ENCODE measurements at places on chromosomes 12 and 14.
A peak's percentile ranks its signal among the peaks of the same experiment; 100 is the strongest.

DNA sequence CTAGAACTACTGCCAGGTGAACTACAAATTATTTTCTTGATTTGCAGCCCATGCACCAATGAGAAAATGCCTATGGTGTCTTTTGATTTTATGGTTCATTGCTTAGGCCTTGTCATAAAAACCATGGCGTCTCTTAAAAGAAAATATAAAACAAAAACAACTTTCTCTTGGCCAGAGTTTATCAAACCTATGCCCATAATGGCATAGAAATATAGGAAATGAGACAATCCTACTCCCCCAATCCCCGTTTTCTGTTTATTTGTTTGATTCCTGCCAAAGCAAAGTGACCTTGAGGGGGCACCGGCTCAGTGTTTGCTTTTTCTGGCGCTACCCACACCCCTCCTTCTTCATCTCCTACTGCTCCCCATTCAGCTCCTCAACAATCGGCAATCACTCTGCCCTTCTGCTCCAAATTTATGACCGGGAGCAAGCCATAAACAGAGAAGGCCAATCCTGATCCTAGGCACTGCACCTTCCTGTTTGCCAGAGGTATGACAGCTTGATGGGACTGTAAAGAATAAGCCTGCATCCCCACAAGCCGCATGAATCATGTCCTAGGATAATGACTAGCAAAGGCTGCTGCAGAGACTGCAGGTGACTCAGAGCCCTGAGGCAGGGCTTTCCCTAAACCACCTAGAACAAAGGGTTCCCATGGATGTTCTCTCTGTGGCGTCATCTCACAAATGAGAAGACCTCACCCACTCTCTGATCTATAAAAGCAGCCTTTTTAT lies 874.9 kb downstream of the NRXN3 start:
- DNase-seq: peak; percentile 94

DNA sequence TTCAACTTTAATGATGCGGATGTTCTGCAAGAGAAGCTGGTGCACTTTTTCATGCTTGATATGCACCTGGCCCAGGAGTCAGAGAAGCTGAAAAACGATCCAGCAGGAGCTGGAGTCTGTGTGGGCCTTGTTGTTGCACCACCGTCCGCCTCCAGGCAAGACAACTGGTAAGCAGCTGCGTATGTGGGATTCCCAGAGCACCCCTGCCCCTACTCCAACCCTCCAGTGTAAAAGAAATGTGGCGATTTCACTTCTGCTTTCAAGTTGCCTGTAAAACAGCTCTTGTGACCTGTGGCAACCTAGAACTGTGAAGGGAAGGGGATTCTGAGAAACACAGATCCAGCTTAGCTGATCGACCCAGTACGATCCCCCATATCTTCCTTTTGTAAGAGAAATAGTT lies 154.1 kb upstream of the PELI2 start:
- DNase-seq: no peak

- no peak for DNase-seq
These were observed 13.2 kb downstream of the TAOK3 start for GRCh38 chr12:118359541-118359915.

GRCh38 chr14:100789460-100790417 lies 36.2 kb upstream of the MEG3 start:
- no peak for DNase-seq

DNA sequence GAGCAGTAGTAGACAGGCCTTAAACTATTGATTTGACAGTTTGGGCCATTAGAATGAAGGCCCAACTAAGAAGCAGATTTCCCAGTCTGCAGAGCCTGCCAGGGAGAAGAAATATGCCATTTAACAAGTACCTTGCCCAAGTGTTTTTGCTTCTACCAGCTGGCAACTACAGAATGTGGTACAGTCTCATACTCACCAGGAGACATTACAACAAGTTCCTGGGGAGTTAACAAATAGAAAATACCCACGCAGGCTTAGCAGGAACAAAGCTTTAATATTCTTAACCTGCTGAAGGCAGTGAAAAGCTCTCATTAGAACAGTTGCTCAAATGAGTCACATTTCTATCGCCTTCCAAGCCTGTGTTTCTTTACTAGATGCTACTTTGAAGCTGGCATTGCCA lies 241.0 kb downstream of the TMEM117 start:
- DNase-seq: no peak

DNA sequence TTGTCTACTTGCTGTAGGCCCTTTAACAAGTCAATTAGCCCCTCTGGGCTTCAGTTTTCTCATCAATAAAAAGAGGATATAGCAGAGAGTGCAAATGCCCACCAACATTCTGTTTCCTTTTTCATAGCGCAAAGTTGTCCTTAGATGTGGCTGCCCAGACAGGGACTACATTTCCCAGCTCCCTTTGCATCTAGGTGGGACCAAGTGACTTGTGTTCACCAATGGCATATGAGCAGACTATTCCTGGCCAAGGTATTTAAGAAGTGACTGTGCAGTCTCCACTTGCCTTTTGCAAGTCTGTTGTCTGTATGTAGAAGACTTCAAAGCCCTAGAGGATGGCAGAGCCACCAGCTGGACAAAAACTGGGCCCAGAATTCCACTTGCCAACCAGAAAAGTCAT lies 59.7 kb downstream of the DAO start:
- DNase-seq: peak; percentile 36

DNA sequence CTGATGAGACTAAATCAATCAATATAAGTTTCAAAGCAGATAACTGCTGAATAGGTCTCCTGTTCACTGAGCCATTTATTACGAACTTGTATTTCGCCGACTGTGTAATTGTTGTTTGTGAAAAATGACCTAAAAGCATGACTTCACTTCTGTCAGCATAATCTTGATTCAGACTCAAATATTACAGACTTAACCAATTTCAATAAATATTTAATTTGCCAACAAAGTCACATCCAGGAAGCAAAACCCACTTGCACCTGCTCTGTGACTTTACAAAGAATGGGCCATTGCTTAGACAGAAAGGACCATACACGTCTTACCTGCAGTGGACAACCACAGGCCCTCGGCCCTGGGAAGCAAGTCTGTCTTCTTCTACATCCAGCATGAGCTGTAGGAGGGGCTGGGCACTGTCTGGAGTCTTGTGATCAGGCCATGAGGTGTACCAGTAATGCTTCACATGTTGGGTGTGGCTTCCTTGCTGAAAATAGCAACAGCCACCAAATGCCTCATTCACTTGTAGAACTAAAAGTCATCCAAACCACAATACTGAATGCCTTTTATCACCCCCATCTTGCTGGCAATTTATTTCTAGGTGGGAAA lies 23.5 kb upstream of the PTPRB start:
- DNase-seq: peak; percentile 81

DNA sequence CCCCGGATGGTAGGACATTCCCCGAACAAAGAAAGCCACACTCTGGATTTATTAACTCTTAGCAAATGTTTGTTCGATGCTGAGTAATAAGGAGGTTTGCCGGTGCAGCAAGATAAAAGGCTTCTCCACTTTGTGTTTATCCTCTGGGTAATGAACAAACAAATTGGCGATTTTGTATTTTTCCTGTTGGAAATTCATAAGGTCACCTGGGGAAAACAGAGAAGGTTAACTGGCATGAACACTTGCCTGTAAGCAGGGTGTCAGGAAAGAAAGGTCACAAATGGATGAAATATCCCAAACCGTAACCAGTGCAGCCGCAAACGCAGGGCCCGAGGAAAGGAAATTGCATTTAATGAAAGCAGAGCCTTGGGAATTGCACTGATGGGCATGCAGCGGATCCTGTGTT lies 132.8 kb downstream of the RMST start:
- DNase-seq: no peak

- no peak for DNase-seq
These were observed 68.0 kb downstream of the KIF26A start for GRCh38 chr14:104206281-104206904.

DNA sequence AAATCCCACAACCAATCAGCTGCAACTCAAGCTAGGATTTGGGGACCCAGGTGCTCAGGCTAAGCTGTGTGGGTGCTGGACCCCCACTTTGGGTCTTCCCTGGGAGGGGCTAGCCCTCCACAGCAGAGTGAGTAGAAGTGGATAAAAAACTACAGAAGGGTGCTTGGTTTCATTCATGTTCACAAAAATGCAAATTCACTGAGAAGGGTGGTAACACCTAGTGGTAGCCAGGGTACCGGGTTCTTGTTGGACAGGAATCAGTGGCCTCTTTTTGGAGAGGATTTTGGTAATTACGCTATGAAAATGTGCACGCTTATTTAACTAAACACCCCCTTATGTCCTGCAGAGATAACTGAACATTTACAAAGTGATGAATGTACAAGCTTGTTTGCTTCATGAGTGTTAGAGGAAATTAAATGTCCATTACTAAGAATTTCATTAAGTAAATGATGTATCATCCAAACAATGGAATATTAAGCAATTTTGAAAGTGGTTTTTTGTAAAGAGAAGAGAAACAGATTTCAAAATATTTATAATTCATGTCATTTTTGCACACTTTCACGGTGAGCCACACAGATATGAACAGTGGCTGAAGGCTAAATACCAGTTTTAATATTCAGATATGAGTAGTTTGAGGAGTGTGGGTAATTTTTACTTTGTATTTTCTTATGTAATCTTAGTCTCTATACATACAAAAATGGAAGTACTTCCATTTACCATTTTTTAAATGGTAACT lies 78.3 kb downstream of the DDX51 start:
- DNase-seq: no peak

All from foreskin fibroblast (primary cell).